Glomerular endothelial cell (primary cell): ENCODE measurements at places on chromosomes 12 and 14. TPM values are rescaled to one million over a fixed set of nuclear protein-coding genes. Genes with fewer than 3 reads are reported as not detected.
A peak's percentile ranks its signal among the peaks of the same experiment; 100 is the strongest.

DNA sequence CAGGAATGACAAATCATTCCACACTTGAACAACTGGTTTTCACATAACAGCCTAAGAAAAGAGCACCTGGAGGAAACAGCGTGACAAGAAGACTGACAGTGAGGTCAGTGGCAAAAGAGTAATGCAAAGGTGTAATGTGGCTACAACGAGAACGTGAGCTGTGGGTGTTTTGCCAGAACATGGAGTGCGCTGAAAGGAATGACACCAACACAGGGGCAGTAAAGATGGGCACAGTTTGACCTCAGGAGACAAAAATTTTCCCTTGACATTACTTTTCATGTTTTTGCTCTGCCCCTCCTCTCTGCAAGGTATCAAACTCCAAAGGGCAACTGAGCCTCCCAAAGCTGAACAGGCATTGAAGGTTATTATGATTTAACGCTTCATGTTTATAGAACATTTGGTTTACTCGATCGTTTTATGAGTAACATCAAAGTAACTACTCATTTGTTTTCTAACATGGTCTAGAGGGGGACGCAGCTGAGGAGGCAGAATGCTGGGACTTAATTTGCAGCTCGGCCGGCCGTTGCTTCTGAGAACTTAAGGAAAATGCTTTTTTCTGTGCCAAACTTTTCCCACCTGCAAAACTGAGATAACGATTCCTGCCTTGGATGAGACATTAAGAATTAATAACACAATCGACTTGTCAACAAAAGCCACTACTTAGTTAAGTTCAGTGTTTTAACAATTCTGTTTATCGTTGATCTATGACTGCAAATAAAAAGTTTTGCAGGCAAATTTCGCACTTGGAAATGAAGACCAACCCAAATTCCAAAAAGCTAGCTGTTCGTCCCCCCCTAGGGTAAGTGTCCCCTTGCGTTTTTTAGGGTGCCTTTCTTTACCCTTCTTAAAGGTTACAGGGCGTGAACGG is 954 bp downstream of the HAUS4 start:
- no peak for DNase-seq

DNA sequence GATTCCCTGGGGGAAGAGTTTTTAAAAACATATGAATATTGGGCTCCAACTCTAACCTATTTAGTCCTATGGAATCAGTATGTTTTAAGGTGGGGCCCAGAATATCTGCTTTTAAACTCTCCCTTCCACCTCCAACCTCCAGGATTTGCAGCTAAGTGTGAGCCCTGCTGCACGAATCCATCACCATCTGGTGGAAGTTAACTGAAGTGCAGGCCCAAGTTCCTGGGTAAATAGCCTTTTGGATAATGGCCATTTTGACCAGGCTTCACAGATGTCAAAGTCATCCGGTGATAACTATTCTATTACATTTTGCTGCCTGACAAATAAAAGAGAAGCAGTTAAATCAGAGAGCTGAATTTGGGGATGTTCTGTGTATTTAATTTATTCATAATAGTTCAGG is 58.1 kb upstream of the RMST start:
- DNase-seq, result no peak

GRCh38 chr12:113655919-113656318 is 184.2 kb upstream of the LHX5 start:
- no peak for DNase-seq

GRCh38 chr14:95218472-95219193 is 61.3 kb upstream of the DICER1 start:
- no peak for DNase-seq

GRCh38 chr12:77578466-77579220 is 252.1 kb upstream of the NAV3 start:
- DNase-seq, result no peak

DNA sequence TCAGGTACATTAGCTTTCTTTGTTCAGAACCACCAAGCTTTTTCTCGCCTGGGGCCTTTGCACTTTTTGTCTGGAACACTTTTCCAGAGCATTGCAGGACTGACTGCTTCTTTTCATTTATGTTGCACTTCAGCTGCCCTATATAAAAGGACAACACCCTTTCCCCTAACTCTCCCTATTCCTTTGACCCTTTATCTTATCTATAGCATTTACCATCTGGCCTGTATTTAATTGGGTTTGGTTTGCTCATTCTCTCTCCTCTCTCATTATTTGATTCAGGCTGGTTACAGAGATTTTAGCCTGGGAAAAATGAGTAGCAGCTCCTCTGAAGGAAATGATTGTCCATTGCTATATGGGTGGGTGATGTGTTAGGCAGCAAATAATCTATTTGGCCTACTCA is 165.4 kb downstream of the KICS2 start:
- DNase-seq, result no peak

GRCh38 chr12:77122236-77122635 is 56.9 kb upstream of the E2F7 start:
- DNase-seq, result peak; percentile 48

DNA sequence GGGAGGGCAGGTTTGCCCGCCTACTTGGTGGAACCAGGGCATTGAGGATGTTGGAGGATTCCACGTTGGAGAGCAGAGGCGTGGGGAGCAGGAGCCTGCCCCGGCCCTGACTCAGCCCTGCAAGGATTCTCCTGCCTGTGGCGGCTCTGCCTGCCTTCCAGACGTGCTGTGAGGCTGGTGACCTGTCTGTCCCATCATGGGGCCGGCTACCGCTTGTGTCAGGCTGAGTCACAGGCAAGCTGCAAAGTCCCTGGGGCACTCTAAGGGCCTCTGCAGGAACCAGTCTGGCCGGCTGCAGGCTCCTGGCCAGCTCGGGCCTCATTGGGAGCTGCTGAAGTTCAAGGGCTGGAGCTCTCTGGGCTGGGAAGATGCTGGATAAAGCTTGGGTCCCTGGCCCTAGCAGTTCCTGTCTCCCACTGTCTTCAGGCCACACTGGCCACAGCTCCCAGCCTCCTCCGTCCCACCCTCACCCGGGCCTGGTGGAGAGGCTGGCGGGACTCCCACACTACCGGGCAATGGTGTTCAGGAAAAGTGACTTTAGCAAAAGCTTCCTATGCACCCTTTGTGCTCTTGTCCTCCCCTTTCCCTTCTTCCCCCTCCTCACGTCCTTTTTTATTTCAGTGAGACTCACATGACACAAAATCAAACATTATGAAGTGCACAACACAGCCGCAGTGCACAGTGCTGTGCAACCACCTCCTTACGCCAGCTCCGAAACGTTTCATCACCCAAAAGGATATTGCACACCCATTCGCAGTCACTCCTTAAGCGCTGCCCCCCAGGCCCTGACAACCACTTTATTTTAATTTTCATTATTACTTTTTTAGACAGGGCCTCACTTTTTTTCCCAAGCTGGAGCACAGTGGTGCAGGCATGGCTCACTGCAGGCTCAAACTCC is 22.0 kb upstream of the ULK1 start:
- DNase-seq, result no peak

Gene TTC6
- total RNA-seq, result 0.06 and 0.10 TPM in 2 replicates

Gene ATXN3
- total RNA-seq, result 16.6 and 29.4 TPM in 2 replicates

Gene TBC1D30
- total RNA-seq, result 13.8 and 24.7 TPM in 2 replicates

Gene RNASE7
- not detected in 2 replicates for total RNA-seq

Gene ACSS3
- 0.10 and 7.7 TPM in 2 replicates for total RNA-seq

Gene CELA1
- total RNA-seq, result not detected in 2 replicates

Gene ERP29
- 56.3 and 57.6 TPM in 2 replicates for total RNA-seq

Gene P3H3
- 53.8 and 87.9 TPM in 2 replicates for total RNA-seq

Gene CD163
- not detected in 2 replicates for total RNA-seq

Gene GALNT16
- 0.70 and 1.3 TPM in 2 replicates for total RNA-seq

Gene TNS2
- 38.5 and 66.7 TPM in 2 replicates for total RNA-seq

Gene ADAM21
- 0.12 and 0.19 TPM in 2 replicates for total RNA-seq
